ENCODE measurements at places on chromosomes 3 and 15. TPM values are rescaled to one million over a fixed set of nuclear protein-coding genes. Genes with fewer than 3 reads are reported as not detected.

DNA sequence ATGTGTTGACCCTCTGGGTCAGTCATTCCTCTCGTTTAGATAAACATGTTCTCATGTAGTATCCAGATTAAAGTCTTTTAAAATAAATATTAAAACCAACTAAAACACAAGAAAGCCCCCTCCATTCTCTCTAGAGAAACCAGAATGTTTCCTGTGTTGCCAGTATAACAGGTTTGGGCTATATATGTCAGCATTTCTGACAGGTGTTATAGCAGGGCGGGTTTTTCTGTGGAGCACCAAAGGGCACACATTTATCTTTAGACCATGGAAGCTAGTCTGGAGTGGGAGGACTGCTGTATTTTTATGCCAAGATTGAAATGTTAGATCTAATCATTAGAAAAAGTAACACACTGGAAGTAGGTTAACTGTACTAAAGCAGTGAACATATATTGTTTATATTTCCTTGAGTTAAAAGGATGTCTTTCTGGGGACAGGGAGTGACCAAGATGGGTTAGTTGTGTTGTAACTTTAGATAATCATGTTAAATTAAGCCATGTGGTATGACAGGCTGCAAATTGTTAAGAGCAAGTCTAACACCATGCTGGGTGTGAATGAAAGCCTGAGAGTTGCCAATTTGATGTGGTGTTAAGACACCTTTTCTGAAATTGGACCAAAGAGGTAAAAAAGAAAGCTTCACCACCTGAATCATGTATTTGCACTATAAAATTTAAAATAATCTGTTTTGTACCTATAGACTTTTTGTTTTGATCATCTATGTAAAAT lies 15.6 kb downstream of the KCTD6 start:
- DNase-seq = no peak

- DNase-seq = no peak
These were observed 455.3 kb upstream of the NAALADL2 start for GRCh38 chr3:174403831-174404230.

DNA sequence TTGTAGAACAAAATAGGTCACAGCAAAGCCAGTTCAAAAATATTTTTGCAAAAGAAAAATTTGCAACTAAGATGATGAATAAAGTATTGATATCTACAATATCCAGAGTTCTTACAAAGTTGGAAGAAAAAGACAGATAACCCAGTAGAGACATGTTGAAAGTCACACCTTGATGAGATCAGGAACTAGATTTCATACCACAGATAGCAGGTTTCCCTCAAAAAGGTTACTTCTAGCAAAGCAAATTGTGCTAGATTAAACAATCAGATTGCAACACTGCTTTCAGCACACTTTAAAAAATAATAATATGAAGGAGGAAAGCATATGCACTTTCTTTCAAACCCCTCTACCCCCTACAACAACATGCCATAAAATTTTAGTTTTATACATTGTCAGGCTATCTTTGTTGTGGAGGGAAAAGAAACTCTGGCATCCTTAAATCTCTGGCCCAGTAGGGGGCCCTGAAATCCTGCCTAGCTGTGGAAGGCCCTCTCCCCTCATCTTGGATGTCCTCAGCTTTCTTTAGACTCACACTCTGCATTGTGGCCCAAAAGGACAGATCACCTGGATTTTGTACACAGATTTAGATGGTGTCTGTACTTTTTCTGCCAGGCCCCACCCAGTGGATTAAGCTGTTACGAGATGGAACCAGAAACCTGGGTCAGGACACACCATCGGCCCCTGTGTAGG lies 50.9 kb downstream of the CCR3 start:
- peak; percentile 38 for DNase-seq

GRCh38 chr3:80244390-80244789 lies 476.6 kb upstream of the ROBO1 start:
- DNase-seq = no peak

CLN6 gene
- 26.4 TPM for total RNA-seq

WDR76 gene
- total RNA-seq = 6.5 TPM

DNA sequence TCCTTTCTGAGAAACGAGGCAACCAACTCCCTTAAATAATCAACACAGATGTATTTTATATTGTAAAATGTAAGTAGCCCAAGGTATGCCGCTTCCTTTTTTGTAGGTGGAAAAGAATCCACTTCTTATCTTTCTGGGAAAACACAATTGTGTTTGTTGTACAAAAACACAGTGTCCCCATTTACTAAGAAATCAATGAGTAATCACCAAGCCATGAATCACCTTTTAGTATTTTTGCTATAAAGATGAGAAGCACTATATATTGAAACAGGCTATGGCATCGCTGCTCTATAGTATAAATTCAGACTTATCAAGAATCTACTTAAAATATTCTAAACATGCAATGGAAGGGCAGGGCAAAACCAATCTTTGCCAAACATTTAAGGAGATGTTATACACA lies 104.0 kb downstream of the TNIK start:
- no peak for DNase-seq

DNA sequence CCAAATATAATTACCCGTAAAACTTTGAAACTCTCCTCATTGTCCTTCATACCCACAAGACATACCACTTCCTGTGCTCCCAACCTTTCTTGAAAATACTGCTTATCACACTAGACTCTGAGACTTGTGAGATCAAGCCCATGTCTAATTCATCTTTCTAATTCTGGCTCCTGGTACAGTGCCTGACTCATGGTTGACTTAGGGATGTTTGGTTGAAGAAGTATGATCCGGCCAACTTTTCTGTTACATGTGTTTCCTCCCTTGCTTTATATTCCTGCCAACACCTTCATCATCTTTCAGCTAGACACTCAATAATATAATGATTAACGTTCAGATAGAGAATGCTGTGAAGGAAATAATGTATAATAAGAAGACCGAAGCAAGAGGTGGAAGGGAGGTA lies 58.2 kb downstream of the MEX3B start:
- no peak for DNase-seq

MESP1 gene
- 1.3 TPM for total RNA-seq

DNA sequence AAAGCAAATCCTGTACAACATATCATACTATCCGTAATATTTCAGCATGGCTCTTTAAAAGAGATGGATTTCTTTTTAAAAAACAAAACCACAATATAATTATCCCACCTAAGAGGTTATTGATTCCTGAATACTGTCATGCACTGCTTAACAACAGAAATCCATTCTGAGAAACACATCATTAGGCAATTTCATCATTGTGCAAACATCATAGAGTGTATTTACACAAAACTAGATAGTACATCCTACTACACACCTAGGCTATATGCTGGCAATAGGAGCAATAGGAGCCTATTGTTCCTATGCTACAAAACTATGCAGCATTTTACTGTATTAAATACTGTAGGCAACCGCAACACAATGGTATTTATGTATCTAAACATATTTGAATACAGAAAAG lies 242.0 kb downstream of the NEK10 start:
- no peak for DNase-seq

MOBP gene
- under 0.01 TPM for total RNA-seq

CHRFAM7A gene
- total RNA-seq = 10.2 TPM
